ENCODE measurements at places on chromosomes 12 and 14.

DNA sequence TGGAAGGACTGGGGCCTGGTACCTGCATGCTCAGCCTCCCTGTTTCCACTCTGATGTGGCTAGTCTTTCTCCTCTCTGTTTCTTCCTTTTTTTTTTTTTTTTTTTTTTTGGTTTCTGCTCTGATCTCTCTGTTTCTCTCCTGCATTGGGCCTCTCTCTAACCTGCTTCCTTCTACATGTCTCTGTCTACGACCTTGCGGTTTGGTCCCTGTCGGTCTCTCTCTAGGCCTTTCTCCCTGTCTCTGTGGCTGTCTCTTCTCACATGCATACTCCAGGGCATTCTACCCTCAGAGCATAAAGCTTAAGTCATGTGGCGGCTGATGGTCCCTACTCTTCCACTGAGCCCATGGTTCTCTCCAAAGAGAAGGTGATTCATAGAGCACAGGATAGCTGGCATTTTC, 1096.6 kb downstream of the BCL11B start:
- DNase-seq: no peak

- no peak for DNase-seq
Observed at GRCh38 chr14:90198541-90199060, 57.8 kb upstream of the PSMC1 start.

- no peak for DNase-seq
Observed at GRCh38 chr12:45879363-45879895, 110.9 kb downstream of the SCAF11 start.

GRCh38 chr14:74438351-74438915, 12.4 kb upstream of the SYNDIG1L start:
- DNase-seq: no peak

DNA sequence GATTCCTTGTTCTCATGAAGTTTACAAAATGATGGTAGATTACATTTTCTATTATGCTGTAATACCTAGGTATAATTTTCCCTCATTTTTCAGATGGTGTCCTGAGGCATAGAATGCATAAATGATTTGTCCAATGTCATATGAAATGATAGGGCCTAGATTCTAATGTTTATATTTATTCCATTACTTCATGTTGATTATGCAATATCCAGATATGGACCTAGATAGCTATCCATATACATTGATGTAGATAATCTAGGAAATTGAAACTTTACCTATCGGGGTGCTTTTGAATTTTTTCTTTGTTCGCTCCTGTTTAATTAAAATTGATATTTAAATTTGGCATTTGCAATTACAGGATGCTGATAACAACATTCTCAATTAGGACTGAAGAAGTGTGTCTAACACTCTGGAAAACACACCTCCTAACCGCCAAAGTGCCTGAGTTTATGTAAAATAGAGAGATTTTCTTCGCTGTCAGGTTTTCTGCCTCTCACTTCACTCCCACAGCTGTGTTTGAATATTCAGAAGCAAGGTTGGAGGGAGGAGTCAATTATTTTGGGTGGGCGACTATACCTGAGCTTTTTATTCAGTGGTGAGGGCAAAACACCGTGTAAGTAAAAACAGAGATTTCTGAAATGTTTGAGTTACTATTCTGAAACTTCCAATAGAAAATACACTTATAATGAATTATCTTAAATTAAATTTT, 164.4 kb upstream of the ATP2B1 start:
- no peak for DNase-seq

DNA sequence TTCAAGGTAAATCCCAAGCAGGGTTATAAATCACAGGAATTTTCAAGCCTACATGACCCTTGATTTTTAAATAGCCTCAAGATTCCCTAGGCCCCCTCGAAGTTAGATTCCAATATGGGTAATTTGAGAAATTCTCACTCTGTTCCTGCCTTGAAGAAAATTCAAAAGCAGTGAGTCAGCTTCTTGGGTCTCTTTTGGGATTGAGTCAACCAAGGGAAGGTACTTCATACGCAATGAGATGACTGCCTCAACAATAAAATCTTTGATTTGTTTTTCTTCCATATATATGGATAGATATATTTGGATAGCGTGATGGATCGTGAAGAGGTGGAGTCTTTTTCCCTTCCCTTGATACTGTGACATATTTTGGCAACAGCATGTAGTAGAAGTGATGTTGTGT, 180.4 kb upstream of the ATP2B1 start:
- DNase-seq: no peak

DNA sequence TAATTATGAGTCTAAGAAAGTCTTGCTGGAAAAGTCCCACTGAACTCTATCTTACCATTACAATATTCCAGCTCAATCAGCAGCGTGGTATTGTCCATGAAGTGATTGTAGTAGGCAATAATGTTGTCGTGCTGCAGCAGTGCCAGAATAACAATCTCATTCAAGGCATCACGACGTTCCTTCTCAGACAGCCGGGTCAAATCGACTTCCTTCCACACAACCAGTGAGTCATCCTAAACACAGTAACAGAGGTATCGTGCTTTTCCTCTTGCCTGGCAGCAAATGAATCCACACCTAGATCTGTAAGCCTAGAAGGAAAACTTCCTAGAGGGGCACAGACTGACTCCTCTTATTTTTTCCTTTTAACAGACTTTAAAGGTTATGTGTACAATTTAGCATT, 2.9 kb downstream of the NEK9 start:
- DNase-seq: peak; percentile 17

DNA sequence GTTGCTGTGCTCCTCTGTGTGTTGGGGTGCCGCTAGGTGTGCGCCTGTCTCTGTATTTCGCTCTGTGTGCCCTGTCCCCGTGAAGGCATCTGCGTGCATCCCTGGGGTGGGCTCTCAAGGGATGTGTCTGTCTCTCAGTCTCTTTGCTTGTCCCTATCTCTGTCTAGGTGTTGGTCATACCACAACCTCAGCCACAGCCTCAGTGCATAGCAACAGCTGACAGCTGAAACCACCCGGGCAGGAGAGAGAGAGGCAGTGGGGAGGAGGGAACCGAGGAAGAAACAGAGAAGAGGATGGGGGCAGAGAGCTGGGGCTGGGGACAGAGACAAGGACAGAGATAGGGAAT, 953 bp upstream of the NXPH4 start:
- DNase-seq: no peak

- DNase-seq: no peak
Observed at GRCh38 chr12:58906917-58907316, 13.4 kb downstream of the LRIG3 start.

Measured in stimulated activated CD4-positive, alpha-beta T cell treated with anti-CD3 and anti-CD28 coated beads, Interleukin-1b, Interleukin-23, amount 100 ng/mL, for 4 hours (primary cell).